NCI-H2029 treated with DMSO at 0.1 percent for 48 hours (cell line): ENCODE measurements at places on chromosomes 11 and 22.

- no peak for DNase-seq
These were observed 170.7 kb downstream of the CHST1 start for GRCh38 chr11:45494738-45495137.

DNA sequence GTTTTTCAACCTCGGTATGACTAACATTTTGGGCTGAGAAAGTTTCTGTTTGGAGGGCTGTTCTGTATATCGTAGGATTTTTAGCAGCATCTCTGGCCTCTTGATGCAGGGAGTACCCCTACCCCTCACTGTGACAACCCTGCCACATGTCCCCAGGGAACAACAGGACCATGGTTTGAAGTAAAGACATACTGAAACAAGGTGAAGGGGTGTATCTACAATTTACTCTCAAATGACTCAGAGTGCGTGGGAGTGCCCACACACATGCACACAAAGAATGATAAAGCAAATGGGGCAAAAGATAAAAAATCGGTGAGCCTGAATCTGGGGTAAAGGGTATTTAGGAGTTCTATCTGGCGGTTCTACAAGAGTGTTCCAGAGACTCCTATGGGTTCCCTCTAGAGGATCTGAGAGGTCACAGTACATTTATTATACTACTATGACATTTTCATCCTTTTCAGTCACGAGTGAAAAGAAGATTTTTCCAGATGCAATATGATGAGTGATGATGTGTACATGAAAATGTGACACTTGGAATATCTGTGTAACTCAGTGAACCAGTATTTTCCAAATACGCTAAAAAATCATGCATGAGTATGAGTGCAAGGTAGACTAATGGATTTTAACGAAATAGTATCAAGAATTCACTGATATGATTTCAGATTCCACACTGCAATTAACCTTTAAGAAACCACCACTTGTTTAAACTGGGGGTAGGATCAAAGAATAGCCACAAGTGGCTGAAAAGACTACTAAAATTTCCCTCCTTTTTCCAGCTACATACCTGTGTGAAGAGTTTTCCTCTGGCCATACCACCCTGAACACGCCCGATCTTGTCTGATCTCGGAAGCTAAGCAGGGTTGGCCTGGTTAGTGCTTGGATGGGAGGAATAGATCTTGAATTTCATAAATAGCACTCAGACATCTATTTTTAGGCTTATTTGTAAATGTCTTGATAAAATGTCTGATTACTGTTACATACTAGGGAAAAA, 56.3 kb upstream of the YPEL1 start:
- no peak for DNase-seq

- DNase-seq = no peak
These were observed 4.2 kb upstream of the RASGRP2 start for GRCh38 chr11:64747961-64748665.

- no peak for DNase-seq
These were observed 1067.4 kb downstream of the OPCML start for GRCh38 chr11:132464939-132465338.

GRCh38 chr22:38420734-38421133, 34.3 kb downstream of the KCNJ4 start:
- no peak for DNase-seq
